ENCODE measurements at places on chromosomes 11 and 22.

- no peak for DNase-seq
These were observed 51.4 kb downstream of the JAM3 start for GRCh38 chr11:134120143-134120850.

GRCh38 chr11:62805961-62806441 lies 761 bp upstream of the NXF1 start:
- no peak for DNase-seq

DNA sequence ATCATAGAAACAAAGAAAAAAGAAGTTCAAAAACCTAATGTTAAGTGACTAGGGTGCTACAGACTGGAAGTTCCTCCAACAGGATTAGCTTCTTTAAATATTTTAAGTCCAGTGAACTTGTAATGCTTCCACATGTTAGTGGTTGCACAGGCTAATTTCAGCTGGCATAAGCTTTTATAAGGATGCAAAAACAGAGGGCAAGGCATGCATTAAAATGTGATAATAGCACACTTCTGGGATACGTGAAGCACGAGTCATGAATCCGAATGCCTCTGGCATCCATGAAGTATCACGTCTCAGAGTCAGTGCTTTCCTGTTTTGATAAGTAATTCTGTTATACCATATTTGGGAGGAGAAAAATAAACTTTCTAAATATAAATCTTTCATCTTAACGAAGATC lies 106.8 kb downstream of the DCDC1 start:
- no peak for DNase-seq

GRCh38 chr11:639332-639955 lies 2.4 kb downstream of the DRD4 start:
- no peak for DNase-seq

GRCh38 chr11:12474871-12475270 lies 97.5 kb downstream of the PARVA start:
- no peak for DNase-seq

GRCh38 chr22:38125751-38126201 lies 15.3 kb upstream of the BAIAP2L2 start:
- no peak for DNase-seq

Measured in stimulated activated CD4-positive, alpha-beta T cell treated with anti-CD3 and anti-CD28 coated beads, Interleukin-12 subunit alpha, Interleukin-12 subunit beta, amount 100 ng/mL, for 24 hours (primary cell).